GM12891 (cell line): ENCODE measurements at places on chromosomes 16 and 17.

GRCh38 chr17:13073018-13073417 is 55.2 kb upstream of the ELAC2 start:
- DNase-seq: no peak

DNA sequence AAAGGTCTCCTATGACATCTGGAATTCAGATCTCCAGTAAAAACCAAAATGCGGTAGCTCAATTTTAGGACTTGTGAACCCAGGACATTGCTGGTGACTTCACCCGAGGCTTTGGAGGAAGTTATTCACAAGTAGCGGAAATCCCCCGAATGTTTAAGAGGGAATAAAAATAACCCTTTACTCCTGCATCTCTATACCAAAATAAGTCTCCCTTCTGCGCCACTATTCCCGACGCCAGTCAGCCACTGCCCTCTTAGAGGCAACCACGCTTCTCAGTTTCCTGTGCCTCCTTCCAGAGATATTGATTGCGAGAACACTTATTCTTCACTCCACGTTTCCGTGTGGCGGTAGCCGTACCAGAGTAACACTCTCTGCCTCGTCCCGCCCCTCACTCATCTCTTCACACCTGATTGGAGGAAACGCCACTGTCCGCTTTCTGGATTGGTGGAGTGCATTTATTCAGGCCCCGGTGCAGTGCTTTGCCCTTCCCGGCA is 27.4 kb downstream of the EMP2 start:
- DNase-seq: peak; percentile 75

DNA sequence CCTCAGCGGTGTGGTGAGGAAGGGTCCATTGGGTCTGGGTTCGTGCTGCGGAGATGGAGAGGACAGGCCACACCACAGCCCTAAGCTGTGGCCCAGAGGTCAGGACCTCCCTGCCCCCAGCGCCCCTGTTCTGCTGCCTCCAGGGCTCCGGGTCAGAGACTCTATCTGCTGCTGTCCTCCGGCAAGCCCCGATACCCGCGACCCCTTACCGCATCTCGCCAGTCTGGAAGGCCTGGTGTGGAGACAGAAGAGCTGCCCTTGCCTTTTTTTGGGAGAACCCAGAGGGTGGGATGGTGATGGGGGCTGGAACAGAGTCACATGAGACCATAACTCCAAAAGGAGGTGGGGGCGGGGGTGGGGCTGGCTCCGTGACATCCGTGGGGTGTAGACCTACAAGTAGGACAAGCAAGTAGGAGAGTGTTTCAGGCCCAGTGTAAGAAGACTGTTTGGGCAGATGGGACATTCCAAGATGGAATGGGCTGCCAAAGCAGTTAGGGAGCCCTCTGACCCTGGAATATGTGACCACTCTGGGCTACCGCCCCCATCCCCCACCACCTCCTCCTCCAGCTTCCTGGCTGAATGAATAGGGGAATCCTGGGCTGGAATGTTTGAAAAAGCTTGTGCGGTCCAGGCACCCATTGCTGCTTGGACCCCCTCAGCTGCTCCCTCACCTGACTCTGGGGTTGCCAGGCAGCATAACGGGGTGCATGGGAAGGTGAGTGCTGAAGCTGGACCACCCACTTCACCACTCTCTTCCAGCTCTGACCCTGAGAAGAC is 1.4 kb downstream of the XYLT2 start:
- no peak for DNase-seq

- no peak for DNase-seq
Observed at GRCh38 chr17:49798182-49798581, 9.7 kb downstream of the KAT7 start.

- DNase-seq: no peak
Observed at GRCh38 chr17:35064516-35065215, 1.2 kb upstream of the RFFL start.

DNA sequence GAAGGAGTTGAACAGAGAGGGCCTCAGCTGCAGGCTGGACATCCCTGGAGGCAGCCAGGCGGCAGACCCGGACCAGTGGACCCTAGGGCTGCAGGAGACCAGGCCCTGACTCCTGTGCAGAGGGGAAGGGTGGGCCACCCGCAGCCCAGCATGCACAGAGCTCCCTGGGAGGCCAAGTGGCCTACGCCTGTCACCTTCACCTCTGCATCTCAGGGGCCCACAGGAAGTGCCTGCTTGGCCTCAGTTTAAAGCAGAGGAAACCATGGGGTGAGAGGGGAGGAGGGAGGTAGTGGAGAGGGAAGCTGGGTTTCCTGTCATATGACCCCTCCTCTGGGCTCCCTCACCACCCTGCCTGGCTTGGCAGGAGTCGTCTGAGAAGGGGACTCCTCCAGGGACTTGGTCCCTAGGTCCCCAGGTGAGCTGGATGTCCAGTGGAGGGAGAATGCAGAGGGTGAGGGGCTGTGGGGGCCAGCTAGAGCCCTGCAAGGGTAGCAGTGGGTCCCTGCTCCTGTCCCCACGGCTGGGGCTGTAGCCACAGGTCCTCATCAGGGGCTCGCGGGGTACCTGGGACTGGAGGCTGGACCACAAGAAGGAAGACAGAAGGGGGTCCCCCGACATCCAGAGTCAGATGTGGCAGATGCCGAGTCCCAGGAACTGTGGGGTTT is at the start of gene TMC8:
Gene TMC8 (plus strand): TSS at position 335 of the 665 bp plus-strand sequence. CDS start 818 bp downstream, outside the sequence.
- no peak for DNase-seq

- DNase-seq: no peak
Observed at GRCh38 chr16:54689072-54689865, 241.4 kb upstream of the IRX5 start.

DNA sequence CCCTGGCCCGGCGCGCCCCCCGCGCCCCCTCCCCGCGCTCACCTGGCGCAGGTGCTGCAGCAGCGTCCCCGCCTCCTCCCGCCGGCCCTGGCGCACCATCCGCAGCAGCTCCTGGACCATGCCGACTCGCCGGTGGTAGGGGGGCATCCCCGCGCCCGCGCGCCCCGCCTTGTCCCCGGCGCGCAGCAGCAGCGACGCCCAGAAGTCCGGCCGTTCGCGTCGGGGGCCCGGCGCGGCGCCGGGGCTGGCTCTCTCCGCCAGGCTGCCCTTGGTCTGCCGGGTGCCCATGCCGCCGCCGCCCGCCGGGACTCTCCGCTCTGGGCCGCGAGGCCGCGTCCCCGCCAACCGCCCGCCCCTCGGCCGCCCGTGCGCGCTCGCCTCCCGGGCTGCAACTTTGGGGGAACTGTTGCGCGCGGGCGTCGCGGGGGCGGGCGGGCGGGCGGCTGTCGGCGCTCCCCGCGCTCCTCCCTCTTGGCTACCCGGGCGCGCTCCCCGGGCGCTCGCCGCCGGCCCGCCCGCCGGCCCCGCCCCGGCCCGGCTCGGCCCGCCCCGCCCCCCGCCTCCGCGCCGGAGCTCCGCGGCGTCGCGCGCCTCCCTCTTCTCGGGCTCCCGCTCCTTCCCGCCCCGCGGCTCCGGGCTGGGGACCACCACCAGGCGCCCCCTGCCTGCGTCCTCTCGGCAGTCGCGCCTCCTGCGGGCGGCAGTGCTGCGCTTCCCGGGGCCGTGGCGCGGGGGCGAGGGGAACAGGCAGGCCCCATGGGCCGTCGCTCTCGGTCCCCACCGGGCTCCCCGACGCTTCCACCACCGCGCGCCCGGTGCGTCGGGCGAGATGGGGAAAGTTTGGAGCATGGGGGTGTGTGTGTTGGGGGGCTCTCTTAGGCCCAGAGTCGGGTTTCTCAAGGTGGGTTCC is at the start of gene LRRC75A:
Gene LRRC75A (minus strand): TSS at position 491 of the 910 bp plus-strand sequence. CDS start 203 bp downstream, at position 288.
- DNase-seq: peak; percentile 83

DNA sequence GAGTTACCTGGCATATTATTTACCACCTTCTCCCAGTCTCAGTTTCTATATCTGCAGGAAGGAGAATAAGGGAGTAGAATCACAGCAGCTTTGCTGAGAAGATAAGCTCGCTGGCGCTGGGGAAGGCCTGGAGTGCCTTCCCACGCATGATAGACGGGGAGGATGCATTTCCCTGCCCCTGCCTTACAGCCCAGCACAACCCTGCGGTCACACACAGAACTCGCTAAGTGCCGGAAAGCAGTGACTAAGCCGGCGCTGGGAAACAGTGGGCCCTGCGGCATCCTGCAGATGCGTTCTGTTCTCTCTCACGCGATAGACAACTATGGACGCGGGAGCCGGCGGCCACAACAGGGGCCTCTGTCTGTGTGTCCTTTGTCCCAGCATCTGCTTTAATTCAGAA is 4.8 kb downstream of the CA5A start:
- DNase-seq: no peak
